ENCODE measurements at places on chromosomes 1 and 21.

DNA sequence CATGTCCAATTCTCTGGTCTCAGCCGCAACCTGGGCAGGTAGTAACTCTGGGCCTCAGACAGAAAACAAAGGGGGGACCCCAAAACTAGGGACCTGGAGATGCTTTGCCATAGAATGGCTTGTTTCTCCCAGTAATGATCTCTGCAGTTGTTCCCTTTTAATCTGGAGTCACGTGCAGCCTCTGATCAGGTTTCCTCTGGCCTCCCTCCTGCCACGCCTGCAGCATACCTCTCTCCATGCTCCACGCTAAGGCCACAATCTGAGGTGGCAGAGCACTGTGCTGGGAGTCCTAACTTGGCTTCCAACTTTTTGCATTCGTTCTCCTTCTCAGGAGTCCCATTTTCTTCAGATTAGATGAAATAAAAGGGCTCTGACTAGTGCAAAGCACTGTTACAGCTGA is 1.9 kb downstream of the PABPC4 start:
- DNase-seq = no peak

GRCh38 chr1:63668298-63668697 is 75.1 kb downstream of the PGM1 start:
- DNase-seq = no peak

DNA sequence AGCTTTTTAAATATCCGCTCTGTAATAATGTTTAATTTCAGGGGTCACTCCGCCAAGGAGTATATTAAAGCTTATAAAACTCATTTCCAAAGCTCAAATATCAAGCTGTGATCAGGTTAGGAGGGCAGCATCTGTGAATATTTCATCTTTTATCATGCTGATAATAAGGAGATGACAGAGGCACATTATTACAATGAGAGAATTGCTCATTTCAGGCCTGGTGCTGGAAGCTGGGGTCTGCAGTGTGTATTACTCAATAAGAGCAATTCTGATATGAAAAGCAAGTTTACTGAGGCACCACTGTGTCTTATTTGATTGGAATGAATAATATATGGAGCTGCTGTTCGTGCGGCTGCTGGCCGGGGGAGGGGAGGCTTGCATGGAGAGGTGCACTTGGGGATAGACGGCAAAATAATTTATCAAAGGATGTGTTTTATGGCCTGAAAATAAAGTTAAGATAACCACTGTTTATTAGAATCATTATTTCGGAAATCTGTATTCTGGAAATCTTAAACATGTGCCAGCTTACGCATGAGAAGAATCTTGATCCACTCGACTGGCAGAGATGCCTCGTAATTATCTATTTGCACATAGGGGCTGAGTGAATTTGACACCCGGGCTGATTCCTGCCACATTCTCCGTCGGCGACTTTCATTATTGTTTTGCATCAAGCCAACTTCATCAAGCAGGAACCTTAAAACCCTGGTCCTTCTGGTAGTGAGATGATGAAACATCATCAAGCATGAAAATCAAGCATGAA is 173.2 kb downstream of the RRAGC start:
- no peak for DNase-seq

DNA sequence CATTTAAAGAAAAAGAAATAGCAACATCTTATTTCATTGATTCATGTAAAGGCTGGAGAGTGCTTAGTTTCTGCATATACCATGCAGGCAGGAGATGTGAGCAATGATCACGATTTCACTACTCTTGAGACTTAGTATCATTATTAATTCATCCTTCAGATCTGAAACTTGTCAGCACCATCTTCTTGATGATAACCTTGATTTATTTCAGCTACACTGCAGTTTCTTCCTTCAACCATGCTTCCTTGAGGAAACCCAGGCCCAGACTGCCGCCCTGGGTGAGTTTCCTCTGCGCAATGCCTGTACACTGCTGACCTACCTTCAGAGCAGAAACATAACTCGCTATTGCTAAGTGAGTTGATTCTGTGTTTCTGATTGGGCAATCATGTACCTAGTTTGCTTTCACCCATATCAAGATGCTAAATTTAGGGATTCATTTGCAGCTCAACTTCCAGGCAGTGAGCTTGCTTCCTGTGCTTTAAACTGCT is 13.5 kb upstream of the BCL10 start:
- DNase-seq = no peak

DNA sequence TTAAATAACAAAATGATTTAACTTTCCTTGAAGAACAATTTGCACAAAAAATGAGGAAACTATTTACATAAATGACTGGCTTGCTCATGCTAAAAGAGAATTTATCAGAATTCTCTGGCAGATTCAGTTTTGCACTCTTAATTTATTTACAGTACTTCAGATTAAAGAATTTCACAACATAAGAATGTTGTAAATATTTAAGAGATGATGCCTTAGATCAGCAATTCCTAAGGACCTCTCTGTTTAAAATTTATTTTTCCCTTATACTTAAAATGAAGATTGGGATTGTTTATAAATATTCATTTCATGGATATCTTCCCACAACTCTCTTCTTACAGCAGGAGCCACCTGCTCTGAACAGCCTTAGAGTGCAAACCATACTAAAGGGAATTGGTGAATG is 120.8 kb downstream of the OLFM3 start:
- DNase-seq = no peak

GRCh38 chr1:24162201-24162600 is 19.3 kb upstream of the IL22RA1 start:
- DNase-seq = no peak

DNA sequence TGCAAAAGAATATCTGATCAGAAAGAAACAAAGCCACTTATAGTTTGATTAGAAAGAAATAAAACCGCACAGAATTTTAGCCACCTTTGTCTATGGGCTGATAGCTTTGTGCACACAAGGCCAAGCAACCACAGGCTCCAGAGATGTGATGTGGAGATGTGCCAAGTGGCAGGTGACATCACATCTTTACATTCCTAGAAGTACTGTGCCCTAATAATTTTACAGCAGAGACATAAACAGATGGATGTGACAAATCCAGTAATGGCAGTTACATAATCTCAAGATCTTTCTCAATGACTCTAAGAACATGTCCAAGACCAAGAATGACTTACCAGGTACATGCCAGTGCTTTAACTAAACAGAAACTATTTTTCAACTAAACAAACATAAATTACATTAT is 159.5 kb downstream of the LTN1 start:
- DNase-seq = no peak

GRCh38 chr1:41152622-41153044 is 89.5 kb downstream of the SCMH1 start:
- DNase-seq = no peak

GRCh38 chr1:230132758-230133157 is 65.7 kb downstream of the GALNT2 start:
- DNase-seq = no peak

GRCh38 chr1:81820765-81821164 is 20.0 kb downstream of the ADGRL2 start:
- DNase-seq = no peak

DNA sequence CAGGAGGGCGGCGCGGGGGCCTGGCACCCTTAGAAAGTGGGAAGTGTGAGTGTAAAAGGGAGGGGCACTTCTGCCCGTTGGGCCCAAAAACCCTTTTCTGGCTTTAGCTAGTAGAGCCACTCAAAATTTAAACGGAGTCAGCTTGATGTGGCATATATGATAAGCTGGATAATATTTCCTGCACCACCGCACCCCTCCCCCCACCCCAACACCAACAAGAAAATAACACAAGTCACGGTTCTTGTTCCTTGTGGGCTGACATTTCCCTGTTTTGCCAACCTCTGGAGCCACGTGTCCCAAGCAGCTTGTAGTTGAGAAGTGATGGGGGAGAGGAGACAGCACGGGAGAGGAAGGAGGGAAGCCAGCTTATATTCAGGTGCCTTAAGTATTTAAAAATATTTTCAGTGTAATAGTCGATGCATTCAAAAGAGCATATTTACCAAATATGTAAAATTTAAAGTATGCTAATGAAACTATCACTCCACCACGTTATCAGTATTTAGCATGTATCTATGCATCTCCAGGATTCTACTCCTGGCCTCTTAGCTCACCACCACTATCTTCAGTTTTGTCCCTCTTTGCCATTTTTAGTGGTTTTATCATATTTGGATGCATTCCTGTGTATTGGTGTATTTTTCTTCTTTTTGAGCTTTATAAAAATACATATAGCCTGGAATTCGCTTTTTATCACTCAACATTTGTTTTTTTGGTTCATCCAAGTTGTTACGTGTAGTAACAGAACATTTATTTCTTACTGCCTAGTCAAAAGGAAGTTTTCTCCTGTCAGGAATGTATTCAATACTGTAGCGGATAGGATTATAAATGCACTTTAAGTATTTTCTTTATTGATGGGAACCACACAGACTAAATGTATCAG is 773 bp upstream of the DDX59 start:
- peak; percentile 72 for DNase-seq

- DNase-seq = peak; percentile 55
Measured at GRCh38 chr1:1858382-1859086, 32.4 kb downstream of the GNB1 start.

DNA sequence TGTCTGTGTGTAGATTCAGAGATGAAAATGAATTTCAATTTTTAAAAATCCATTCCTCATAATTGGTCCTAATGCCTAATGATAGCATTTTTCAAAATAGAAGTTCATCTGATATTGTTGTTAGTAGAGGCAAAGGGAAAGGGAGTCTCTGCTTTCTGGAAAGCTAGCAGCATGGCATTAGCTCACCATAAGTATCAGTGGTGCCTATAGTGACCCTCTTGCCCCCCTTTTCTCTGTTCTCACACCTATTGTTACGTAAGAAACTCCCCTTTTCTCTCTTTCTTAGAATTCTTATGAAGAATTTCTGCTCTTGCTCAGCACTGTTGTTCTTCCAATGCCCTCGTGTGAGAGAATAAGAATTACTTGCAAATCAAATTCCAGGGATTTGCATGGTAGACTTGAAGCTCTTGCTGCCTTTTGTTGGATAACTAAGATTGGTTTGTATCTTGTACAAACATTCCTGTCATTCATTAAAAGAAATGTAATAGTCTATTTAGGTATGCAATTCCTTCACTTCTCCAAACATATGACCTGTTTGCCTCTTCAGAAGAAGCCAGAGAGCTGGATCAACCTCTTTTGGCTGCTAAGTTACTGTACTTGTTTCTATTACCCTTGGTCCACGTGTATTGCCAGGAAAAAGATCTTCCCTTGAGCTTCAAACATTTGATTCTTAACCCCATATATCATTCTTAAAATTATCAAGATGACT is 69.2 kb upstream of the MAGI3 start:
- no peak for DNase-seq

GRCh38 chr1:228356897-228357680 is 49.5 kb downstream of the TRIM11 start:
- no peak for DNase-seq

DNA sequence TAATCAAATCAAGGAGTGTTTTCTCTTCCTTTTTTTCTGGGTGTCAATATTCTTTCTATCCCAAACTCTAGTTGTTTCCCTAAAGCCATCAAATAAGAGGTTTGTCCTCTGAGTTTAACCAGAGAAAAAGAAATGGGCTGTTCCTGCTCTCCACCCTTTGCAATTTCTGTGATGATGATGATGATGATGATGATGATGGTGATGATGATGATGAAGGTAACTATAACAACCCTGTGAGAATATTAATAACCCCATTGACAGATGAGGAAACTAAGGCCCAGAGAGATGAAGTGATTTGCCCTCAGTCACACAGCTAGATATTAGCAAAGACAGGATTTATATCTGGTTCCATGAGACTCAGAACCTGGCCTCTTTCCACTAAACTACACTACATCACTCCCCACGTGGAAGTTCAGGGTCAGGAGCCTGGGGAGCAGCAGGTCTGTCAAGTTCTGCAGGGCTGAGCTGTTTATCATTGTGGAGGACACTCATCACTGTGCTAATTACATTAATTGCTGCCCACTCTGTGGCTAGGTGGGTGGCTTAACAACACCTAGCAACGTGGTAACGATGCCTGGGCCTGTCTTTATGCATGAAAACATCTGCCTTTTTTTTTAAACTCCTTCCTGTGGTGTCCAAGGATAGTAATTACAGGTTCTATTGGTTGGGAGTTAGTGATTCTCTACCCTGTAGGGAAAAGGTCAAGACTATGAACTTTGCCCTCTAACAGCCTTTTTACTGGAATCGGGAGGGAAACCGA is 19.0 kb upstream of the JUN start:
- DNase-seq = no peak

GRCh38 chr1:226990133-226990716 is 50.1 kb downstream of the COQ8A start:
- DNase-seq = peak; percentile 29

DNA sequence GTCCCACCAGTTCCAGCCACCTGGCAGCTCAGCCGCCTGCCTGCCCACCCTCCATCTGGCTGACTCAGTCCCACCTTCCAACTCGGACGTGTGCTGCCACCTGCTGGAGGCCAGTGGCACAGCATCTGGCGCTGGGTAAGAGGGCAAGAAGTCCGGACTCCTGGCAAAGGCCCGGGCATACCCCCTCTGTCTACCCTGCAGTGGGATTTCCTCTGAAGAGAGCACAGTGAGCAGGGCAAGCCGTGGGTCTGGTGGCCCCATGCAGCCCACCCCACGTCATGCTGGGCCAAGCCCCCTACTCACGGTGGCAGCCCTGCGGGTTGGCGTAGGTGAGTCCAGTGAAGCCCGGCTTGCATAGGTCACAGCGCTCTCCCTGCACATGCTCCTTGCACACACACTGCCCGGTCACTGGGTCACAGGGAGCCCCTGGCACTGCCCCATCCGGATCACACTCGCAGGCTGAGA is 24.5 kb downstream of the LAMB3 start:
- DNase-seq = peak; percentile 92

DNA sequence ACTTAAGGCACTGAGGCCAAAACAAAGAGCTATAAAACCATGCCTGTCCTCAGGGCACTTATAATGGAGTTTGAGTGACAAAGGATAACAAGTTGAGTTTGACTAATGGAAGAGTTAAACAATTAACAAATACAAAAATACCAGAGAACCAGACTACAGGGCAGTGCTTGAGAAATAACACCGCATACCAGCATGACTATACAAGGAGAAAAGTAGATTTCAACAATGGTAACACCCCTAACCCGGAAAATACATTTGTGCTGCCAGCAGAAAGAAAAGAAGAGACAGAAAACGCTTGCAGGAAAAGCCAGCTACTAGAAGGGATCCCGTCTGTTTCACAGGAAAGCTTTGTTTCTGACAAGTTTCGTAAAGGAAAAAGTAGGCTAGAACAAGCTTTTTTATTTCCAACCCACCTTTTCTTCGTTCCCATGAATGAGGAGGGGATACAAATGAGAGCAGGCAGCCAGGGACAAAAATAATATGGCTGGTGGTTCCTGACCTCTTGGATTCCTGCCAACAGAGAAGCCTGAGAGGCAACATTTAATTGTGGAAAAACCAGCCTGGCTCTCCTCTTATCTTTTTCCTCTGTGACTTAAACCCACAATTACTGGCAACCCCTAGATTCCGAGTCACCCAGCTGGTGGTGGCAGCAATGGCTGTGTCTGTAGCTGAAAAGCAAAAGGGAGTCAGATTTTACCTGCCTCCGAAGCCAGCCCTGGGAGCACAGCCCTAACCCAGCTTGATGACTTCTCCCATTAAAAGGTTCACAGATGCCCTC is 56.5 kb downstream of the WLS start:
- no peak for DNase-seq

- peak; percentile 63 for DNase-seq
Measured at GRCh38 chr1:206778031-206778430, 5.7 kb upstream of the IL10 start.

- no peak for DNase-seq
Measured at GRCh38 chr1:8910331-8910730, 31.8 kb upstream of the ENO1 start.

GRCh38 chr1:185355947-185356346 is 38.9 kb upstream of the IVNS1ABP start:
- no peak for DNase-seq

- DNase-seq = no peak
Measured at GRCh38 chr1:239155466-239156091, 230.8 kb upstream of the CHRM3 start.
